HT1080 (cell line): ENCODE measurements at places on chromosomes 5 and 9.
A peak's percentile ranks its signal among the peaks of the same experiment; 100 is the strongest.

DNA sequence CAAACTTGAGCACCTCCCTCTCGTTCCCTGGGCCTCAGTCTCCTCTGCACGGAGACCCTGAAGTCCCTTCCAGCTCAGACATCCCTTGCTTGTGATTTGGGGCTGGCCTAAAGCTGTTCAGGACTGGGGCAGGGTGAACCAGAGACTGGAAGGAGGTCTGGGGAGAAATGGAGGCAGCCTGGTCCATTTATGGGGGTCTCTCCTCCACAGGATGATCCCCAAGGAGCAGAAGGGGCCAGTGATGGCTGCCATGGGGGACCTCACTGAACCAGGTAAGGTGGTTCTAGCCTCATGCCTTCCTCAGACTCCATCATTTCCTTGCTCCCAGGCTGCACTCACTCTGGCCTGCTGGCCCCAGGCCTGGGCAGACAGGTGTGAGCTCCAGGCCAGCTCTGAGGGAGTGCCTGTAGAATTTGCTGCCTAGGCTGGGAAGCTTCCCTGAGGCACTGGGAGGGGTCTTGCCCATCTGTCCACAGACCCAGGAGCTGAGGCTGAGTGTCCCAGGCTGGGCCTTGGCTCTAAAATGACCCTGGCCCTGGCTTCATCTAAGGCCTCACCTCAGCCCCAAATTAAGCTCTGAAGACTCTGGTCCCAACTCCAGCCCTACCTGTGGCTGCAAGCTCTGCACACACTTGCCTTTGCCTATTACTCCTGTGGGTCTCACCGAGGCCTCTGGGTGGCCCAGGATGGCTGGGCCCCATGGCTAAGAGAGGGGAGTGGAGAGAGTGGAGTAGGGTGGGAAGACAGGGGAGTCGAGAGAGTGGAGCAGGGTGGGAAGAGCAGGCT lies 1.9 kb downstream of the MYOZ3 start:
- DNase-seq: no peak

DNA sequence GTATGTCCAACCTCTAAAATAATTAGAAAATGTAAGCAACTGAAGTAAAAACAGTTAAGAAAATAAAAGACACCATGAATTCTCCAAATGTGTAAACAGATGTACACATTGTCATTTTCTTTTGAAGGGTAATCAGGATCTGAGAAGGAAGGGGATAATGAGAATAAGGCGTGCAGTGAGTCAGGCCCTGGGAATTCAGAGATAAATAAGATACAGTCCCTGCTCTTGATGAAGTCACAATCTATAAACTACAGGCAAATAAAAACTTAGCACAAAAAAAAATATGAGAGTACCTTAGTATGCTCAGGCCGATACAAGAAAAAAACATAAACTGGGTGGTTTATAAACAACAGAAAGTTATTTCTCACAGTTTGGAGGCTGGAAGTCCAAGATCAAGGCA lies 315.3 kb downstream of the DNAH5 start:
- DNase-seq: no peak

- DNase-seq: no peak
These were observed 566 bp downstream of the IRX2 start for GRCh38 chr5:2750758-2751464.

- DNase-seq: no peak
These were observed 1295.6 kb upstream of the CDH6 start for GRCh38 chr5:29897916-29898315.

- no peak for DNase-seq
These were observed 92.1 kb downstream of the PIP5K1B start for GRCh38 chr9:68797116-68797515.

DNA sequence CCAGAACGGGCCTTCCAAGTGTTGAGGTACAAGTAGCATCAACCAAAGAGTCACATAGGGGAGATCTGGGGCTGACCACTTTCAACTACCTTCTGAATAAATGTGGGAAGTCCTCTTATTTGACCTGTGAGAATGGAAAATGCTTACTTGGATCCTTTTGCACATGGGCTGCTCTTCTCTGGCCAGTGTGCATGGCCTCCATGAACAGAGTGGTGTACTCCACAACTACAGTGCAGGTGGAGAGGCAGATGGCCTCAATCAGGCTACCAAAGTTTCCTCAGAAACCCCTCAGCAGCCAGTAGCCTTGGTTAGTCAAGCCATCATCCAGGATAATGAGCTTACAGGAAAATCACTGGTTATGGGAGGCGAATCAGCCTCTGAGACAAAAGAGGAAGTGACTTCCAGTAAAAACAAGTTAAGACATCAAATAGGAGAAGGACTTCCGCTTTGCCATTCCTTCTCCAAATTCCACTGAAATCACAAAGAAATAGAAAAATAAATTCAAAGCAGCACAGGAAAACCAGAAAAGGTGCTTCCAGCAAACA lies 18.3 kb upstream of the FCHO2 start:
- DNase-seq: no peak

DNA sequence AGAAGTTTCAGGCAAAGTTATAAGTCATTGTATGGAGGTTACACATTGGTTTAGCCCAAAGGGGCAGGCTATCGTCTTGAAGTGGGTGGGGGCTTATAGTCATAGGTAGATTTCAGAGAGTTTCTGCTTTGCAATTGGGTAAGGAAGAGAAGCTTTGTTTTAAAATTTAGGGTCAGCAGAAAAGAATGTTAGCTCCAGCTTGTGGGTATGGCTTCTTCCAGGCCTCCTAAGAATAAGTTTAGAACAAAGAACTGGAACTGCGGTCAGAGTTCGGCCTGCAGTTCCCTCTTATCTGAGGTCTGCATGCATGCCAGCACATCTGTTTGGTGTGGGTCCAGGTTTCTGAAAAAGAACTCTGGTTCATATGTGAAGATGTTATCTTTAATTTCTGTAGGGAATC lies 96.1 kb downstream of the CYFIP2 start:
- no peak for DNase-seq

DNA sequence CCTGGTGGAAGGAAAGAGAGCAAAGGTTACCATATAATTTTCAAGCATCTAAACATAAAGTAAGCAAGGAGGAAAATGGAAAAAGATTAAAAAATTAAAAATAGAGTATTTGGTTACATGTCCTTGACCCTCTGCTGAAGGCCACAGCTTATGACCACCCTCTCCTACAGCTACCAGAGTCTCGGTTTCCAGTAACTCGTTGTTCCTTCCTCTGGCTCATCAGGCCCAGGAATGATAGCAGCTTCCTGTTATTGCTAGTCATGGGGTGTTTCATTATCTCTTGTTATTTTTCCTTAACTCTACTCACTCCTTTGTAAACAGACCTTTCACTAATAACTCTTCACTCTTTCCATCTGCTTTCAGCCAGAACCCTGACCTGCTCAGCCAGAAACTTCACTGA lies 102.2 kb downstream of the YTHDC2 start:
- peak; percentile 21 for DNase-seq

DNA sequence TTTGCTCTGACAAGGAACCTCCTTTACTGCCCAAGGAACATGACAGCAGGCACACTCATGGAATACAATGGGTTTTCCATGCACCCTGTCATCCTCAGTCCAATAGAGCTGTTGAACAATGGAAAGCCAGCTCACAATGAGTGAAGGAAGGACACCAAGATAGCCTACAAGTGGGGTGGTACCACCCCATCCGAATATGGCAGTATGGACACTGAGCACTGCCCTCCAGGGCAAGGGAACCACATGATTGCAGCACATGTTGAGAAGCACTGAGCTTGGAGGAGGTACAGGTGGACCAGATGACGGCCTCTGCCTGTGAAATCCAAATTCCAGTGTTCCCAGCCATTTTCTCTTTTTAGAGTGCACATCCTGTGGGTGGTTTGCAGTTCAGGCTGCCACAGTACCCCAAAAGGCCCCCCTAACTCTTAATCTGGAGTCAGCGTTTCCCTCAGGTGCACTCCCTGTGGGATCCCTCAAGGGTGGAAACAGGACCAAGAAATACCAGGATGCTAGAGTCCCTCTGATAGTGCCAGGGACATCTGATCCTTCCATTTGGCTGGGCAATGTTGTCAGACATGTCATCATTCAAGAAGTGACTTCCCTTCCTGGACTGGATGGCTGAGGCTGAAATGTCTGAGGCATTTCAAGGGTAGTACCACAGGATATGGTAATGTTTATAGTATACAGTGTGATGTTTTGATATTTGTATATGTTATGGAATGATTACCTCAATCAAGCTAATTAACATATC lies 48.9 kb downstream of the SMC2 start:
- no peak for DNase-seq

DNA sequence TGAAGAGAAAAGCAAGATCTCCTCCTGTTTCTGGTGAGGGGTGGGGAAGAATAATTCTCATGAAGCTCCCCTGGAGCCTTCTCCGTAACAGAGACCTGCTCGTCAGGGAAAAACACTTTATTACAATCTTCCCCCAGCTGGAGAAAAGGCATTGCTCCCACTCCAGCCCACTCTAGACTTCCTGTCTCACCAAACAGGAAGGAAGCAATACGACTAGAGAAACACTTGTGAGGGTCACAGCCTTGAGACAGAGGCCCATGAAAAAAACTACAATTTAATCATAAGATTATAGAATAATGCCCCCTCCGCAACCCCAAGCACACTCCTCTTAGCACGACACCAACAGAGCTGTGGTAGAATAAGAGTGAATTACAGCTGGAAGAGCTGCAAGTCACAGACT lies 197.2 kb upstream of the S1PR3 start:
- DNase-seq: no peak

- no peak for DNase-seq
These were observed 63.9 kb downstream of the ALDH1A1 start for GRCh38 chr9:72888943-72889342.
